ENCODE measurements at places on chromosomes 16 and 17.

- DNase-seq: no peak
Observed at GRCh38 chr16:28063591-28064061, at the start of gene GSG1L. TSS of gene GSG1L (minus strand) at chr16:28063714. CDS start at chr16:28063424, 290 bp downstream.

GRCh38 chr17:51154176-51154575 is 817 bp downstream of the NME1 start:
- DNase-seq: no peak

- DNase-seq: no peak
Observed at GRCh38 chr16:1902547-1903219, 15.5 kb downstream of the HS3ST6 start.

DNA sequence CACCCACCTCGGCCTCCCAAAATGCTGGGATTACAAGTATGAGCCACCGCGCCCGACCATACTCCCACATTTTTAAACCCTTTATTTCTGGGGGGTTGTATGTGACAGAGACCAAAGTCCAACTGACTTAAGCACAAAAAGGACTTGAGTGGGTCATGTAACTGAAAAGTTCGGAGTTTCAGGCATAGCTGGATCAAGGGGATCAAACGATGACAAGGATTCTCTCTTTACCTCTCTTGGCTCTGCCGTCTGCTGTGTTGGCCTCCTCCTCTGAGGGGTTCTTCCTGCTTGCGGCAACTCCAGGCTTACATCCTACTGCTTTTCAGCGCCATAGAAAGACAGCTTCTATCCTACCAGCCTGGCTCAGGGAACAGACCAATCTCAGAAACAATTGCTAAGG is 9.2 kb upstream of the SBK1 start:
- no peak for DNase-seq

GRCh38 chr16:4893103-4893862 is 43.7 kb downstream of the PPL start:
- DNase-seq: no peak

DNA sequence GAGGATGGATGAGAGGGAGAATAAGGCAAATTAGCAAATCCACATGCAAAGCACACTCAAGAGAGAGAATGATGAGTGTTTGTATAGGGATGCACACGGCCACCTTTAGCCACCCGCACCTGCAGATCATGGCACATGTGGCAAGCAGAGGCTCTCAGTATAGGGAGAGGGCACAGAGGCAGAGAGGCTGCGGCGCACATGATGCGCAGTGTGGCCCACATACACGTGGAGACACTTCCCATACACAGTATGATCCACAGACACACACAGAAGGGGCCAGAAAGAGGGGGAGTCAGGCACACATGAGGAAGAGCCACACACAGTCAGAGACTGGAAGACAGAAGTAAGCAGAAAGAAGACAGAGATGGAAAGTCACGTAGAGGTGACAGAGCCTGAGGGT is 6.5 kb upstream of the CHD3 start:
- DNase-seq: no peak

- no peak for DNase-seq
Observed at GRCh38 chr16:79902351-79902750, 301.8 kb upstream of the MAF start.
